Amniotic epithelial cell (primary cell): ENCODE measurements at places on chromosomes 12 and 14.

GRCh38 chr12:77339610-77340009 is 274.2 kb upstream of the E2F7 start:
- no peak for DNase-seq

DNA sequence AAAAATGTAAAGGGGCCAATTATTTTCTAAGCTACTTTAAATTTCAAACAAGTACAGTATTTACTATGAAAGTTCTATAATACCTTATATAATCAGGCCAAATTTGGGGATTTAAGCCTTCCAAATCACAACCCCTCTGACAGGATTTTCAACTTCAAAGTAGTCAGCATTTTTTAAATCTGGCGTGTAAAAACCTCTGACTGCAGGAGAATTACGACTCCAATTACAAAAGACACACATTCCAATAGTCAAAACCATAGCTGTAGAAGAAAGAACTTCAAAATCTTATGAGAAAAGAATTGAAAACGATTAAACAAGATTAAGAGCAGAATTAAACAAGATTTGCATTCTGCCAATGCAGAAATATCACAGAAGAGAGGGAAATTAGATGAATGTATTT is 12.7 kb downstream of the OSBPL8 start:
- no peak for DNase-seq

DNA sequence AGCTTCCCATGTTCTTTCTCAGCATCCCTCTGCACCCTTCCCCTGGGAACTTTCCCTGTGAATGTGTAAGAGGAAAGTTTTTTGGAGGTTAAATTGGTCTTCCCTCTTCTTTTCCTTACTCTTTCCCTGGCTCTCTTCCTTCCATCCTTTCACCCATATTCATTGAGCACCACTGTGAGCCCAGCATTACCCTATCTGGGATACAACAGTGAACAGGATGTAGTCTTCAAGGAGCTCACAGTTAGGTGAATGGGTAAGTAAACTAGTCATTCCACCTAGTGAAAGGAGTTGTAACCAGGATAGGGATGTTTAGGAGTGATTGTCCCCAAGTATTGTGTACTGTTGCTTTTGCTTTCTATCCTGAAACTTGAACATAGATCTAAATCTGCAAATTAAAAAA is 123.8 kb downstream of the MYRFL start:
- no peak for DNase-seq

DNA sequence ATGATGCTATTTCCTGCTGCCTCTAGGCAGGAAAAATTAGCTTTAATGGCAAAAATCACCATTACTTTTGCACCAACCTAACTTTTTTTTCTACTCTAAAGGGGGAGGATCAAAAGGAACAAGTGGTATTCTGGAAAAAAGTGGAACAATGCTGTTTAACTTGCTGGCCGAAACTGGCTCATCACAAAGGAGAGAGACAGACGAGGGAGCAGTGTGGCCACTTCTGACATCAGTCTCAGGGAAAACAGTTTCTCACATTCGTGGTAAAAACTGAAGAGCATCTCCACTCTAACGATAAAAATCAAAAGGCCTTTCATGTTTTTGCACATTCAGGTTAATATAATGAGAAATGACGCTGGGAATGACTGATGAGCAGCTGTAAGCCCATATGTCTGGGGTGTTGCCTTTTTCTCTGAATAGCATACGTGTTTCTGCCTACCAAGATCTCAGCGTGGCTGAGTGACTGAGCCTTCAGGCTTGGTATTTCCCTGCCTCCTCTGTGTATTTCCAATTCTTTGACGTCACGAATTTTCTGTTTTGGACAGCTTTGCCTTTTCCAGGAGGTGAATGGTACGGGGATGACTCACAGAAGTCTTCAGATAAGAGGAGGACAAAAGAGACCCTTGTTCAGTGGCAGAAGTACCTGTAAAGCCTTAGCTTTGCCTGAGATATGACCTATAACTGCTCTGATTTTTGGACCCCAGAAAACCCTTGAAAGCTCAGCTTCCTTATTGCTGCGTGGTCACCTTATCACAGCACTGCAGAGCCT is 358.8 kb downstream of the GLT1D1 start:
- no peak for DNase-seq

GRCh38 chr14:103281496-103282231 is 52.4 kb upstream of the EIF5 start:
- peak; percentile 65 for DNase-seq
